ENCODE measurements at places on chromosomes 1 and 21.
A peak's percentile ranks its signal among the peaks of the same experiment; 100 is the strongest.

DNA sequence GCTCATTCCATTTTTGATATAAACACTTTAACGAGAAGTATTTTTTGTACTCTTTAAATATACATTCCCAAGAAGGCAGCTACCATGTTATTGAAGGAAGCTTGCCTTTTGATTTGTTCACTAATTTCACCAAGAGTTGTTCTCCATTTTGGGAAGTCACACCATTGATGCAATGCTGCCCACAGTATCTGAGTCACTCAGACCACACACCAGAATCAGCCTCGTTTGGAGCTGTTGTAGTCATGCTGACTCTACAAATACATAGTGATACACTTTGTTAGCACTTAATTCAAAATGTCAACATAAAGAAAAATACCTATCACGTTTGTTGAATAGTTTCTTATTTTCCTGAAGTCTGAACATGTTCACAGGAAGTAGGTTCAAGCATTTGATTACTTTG is 78.7 kb downstream of the PAPPA2 start:
- peak; percentile 72 for DNase-seq

DNA sequence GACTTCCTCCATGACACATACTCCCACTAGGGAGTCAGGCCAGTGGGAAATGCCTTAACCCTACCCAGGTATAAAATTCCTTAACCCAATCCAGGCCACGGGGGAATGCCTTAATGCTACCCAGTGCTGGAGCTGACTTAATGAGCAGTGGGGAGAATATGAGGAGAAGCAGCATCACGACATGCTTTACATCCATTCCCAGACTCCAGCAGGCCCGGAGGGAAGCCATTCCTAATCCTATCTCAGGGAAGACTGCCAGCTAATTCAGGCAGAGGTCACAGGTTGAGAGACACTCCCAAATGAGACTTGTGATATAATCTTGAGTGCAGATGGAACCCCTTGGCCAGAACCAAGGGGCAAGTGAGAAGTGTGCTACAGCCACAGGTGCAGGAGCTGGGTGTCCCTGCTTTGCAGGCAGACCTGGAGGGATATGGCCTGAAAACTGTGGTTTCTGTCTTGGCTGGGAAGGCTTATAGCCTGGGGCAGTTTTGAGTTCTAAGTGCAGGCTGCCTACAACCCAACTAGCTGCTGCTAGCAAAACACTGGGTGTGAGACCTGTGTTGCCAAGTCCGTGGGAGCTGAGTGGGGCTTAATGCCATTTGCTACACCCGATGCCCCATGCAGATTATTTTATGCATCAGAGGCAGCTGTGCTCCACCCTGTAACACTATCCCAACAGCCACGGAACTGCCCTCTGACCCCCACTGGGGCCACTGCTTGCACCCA is 45.1 kb upstream of the GUCA2A start:
- peak; percentile 32 for DNase-seq

- peak; percentile 70 for DNase-seq
These were observed 36.9 kb downstream of the EIF2D start for GRCh38 chr1:206575165-206575893.

DNA sequence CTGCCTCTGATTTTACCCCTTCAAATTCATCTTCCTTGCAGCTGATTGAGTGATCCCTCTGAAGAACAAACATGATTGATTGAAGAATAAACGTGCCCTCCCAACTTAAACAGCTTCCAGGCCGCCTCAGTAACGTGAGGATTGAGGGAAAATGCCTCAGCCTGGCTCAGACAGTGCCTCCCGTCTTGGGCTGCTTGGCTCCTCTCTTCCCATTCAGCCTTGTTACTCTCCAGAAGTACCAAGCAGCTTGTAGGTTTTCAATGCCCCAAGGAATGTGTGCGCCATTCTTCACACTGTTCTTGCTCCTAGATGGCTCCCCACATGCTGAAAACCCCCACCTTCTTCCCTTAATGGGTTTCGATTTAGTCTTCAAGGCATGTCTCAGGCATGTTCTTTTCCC is 51.8 kb downstream of the ST6GALNAC5 start:
- DNase-seq = no peak

- peak; percentile 78 for DNase-seq
These were observed 85.9 kb upstream of the ADAM30 start for GRCh38 chr1:119981986-119982815.

DNA sequence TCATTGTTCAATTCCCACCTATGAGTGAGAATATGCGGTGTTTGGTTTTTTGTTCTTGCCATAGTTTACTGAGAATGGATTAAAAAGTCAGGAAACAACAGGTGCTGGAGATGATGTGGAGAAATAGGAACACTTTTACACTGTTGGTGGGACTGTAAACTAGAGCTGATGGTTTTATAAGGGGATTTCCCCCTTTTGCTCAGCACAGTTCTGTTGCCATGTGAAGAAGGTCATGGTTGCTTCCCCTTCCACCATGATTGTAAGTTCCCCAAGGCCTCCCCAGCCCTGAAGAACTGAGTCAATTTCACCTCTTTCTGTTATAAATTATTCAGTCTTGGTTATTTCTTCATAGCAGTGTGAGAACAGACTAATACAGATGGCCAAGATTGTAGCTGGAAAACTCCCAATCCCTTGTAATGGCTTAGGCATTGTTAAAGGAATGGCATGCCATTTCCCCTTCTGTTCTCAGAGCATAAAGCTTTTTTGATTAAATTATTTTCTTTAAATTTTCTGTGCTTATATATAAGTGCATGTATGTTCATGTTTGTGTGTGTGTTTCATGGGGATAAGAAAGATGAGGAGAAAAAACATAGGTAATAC is 144.8 kb downstream of the BACH1 start:
- peak; percentile 49 for DNase-seq

DNA sequence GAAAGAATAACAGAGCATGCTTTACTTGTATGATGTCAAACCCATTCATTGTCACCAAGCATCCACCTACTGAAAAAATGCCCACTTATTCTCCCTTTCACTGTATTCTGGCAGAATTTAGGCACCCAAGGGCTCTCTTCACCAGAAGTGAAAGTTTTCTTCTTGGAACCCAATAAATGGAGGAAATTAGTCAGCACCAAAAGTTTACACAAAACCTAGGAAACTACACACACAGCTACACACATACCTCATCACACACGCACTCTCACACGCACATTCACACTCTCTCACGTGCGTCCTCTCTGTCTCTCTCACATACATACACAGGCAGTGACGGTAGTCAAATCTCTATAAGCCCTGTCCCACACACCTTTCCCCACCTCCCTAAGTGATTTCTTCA is 37.6 kb downstream of the MCOLN2 start:
- DNase-seq = no peak

GRCh38 chr1:91549041-91549735 is 48.5 kb downstream of the CDC7 start:
- DNase-seq = no peak

GRCh38 chr1:47229886-47230691 is 1.9 kb downstream of the TAL1 start:
- no peak for DNase-seq

DNA sequence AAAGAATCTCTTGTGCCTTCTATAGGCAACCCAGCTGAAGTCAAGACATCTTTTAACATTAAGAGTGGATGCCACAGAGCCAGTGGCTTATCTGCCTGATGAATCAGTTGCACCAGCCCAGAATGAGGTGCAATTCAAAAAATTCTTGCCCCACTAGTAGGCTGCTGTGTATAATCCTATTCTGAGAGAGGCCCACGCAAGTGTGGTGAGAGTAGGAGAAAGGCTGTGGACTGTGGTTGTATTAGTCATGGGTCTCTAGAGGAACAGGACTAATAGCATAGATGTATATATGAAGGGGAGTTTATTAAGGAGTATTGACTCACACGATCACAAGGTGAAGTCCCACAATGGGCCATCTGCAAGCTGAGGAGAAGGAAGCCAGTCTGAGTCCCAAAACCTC is 216.4 kb downstream of the LTN1 start:
- peak; percentile 93 for DNase-seq

DNA sequence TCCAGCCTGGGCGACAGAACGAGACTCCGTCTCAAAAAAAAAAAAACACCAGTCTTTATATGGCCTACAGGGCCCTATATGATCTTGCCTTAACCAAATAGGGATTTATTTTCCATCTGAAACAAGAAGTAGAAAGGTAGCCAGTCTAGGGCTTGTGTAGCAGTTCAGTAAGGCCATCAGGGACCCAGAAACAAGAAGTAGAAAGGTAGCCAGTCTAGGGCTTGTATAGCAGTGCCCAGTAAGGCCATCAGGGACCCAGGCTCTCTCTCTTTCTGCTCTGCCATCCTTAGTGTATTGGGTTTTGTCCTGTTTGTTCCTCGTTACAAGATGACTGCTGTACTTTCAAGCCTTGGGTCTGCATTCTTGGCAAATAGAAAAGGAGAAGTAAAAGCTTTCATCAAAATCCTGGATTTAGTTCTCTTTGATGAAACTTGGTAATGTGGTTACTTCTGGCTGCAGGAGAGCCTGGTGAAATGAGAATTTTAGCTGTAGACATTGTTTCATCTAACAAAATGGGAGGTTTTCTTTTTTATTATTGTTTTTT is 46.1 kb downstream of the PKN2 start:
- DNase-seq = no peak

- peak; percentile 49 for DNase-seq
These were observed 41.7 kb upstream of the RAB4A start for GRCh38 chr1:229229137-229229720.
